ENCODE measurements at places on chromosomes 1 and 21. TPM values are rescaled to one million over a fixed set of nuclear protein-coding genes. Genes with fewer than 3 reads are reported as not detected.

- no peak for ATAC-seq
These were observed 97.0 kb upstream of the CDC42BPA start for GRCh38 chr1:227415115-227415790.

- peak; percentile 65 for ATAC-seq
These were observed 156.2 kb downstream of the DENND1B start for GRCh38 chr1:197619008-197619640.

DNA sequence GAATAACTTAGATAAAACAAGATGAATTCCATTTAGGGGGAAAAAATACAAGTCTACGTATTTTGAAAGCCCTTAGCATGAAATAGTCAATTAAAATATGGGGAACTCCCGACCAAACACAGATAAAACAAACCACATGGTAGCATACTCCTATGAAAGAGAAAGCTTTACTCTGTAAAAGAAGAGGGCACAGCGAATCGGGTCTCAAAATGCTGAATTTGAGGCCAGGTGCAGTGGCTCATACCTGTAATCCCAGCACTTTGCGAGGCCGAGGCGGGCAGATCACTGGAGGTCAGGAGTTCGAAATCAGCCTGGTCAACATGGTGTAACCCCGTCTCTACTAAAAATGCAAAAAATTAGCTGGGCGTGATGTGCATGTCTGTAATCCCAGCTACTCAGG lies 116.9 kb upstream of the TIAM1 start:
- no peak for ATAC-seq

GRCh38 chr1:77966291-77966690 lies 12.6 kb downstream of the FUBP1 start:
- ATAC-seq = no peak

DNA sequence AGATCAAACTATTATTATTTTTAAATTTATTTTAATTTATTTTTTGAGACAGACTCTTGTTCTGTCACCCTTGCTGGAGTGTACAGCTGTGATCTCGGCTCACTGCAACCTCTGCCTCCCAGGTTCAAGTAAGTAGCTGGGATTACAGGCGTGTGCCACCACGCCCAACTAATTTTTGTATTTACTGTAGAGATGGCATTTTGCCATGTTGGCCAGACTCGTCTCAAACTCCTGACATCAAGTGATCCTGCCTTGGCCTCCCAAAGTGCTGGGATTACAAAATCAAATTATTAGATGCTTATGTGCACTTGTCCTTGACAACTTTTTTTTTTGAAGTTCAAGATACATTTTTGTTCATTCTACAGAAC lies 15.4 kb downstream of the LIN9 start:
- no peak for ATAC-seq

GRCh38 chr1:25654109-25654660 lies 37.6 kb downstream of the MAN1C1 start:
- no peak for ATAC-seq

DNA sequence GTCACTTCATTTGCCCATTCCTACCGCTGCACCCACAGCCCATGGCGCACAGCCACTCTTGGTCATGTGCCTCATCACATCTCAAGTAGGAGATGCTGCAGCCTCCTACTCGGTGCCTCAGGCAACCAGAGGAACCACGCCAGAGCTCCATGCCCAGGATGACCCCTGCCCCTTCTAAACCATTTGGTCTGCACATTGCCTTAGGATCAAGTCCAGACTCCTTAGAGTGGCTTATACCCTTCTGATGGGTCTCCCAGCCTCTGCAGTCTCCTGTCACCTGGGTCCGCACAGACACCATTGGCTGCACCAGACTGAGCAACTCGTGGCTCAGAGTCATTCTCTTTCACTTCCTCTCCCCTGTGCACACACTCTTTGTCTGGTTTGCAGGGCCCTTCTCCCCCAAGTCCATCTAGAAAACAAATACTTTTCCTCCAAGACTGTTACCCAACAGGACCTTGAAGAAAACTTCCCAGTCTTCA lies 2.2 kb upstream of the ADORA3 start:
- ATAC-seq = no peak

- no peak for ATAC-seq
These were observed 31.1 kb downstream of the CD55 start for GRCh38 chr1:207352554-207352953.

DNA sequence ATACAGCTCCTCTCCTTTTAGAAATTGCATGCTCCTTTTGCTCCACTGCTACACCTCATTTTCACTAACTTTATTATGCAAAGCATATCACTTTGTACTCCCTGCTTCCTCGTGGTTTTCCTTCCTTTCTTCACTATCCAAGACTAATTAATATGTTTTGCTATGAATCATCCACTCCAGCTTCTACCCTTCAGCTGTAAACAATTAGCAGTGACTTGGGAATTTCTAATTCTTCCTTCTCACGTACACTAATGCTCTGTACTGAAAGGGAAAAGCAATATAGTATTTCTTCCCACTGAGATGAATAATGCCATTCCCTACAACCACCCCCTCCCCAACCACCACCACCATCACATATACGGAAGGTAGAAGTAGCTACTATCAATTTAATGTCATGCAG lies 1917.0 kb downstream of the MRPL39 start:
- no peak for ATAC-seq

The CCDC27 gene
- 1.2 TPM for total RNA-seq

Measured in motor neuron (in vitro differentiated cells).